ENCODE measurements at places on chromosomes 11 and 22.

DNA sequence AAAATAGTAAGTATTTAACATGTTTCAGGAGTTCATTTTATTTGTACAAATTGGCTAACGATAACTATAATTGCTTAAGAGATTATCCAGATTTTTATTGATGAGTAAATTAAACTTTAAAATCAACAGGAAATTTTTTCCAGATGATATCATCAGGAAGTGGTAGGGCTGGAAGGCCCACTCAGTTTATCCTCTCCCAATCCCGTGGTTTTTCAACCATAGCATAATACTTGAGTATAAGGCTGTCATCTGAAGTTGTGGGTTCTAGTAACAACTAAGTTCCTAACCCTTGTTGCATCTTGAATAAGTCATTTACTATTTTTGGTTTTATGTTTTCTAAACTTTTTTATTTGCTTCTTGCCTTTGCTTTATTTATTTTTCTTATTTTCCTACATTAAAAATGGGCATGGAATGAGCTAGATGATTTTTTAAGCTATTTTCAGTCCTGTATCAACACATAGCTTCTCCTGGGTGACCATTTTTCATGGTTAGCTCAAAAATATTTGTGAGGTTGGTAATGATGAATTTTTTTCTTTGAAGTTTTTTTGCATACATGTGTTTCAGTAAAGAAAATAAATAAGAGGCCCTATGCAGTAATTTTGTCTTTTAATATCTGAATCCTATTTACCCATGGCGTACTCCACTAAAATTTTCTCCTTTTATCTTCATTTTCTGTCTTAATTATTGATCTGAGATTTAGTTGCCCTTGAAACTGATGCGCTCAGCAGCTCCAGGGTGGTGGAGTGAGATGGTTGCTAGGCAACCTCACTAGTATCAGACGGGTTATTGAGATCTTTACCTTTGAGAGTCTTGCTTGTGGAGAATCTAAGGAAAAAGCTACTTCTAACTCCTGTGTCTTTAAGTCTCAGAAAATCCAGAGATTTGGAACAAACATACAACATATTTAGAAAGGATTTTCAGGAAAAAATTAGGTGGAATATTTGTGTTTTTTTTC lies 452.0 kb upstream of the CCDC179 start:
- no peak for DNase-seq

DNA sequence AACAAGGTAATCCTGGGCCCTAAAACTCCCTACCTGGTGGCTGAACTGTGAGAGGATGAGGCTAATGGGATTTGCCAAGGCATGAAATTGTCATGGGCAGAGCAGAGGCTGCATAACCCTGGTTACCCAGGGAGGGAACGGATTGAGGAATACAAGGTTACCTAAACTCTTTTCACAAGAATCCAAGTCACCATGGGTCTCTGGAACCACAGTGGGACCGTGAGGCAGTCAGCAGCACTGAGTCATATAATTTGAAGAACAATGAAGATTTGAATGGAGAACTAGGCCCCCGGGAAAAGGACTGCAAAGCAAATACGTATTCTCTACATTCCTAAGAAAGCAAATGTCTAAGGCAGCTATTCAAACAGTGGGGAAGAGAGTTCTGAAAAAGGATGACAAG lies 19.8 kb downstream of the CAT start:
- no peak for DNase-seq

- no peak for DNase-seq
Observed at GRCh38 chr11:106466521-106467080, 389.1 kb downstream of the AASDHPPT start.

DNA sequence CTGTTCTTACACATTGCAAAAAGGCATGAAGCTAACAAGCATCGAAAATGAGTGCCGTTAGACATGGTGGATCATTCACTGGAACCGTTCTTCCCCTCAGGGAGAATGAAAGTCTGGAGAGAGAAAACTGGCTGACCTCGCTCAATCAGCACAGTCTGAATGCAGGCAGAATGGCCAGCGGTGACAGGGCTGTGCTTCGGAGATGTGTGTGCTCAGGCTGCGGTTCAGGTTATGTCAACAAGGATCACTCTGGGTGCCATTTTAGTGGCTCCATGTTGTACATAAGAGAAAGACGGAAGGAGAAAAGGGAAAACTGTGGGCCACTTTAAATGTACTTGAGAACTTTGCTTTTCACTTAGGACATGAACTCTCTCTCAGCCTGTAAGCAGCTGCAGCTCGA lies 749.8 kb upstream of the ARHGAP42 start:
- DNase-seq = no peak

- DNase-seq = no peak
Observed at GRCh38 chr11:11491014-11491413, 130.8 kb downstream of the GALNT18 start.

DNA sequence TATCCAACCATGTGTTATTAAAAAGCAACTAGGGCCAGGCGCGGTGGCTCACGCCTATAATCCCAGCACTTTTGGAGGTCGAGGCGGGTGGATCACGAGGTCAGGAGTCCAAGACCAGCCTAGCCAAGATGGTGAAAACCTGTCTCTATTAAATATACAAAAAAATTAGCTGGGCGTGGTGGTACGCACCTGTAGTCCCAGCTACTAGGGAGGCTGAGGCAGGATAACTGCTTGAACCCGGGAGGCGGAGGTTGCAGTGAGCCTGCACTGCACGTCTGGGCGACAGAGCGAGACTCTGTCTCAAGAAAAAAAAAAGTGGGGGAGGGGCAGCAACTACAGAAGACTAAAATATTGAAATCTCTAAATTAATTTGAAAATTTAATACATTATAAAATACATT lies 18.4 kb downstream of the CHORDC1 start:
- DNase-seq = no peak

DNA sequence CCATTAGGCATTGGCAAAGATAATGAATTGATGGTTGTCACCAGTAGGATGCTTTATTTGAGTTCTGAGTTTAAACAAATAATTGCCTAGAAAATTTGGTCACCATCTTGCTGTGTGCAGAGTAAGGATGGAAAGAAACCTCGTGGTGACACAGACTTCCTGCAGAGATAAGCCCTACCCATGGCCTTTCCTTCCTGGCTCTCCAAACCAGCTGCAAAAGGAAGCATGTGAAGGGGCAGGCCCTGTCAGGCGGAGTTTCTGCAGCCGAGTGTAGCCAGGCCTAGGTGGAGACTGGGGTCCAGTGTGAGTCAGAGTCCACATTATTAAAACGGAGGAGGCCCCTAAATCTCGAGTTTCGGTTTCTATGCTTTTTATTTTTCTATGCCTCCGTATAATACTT lies 83.1 kb upstream of the ADSL start:
- DNase-seq = no peak

GRCh38 chr22:30435674-30436126 lies 10.1 kb downstream of the MTFP1 start:
- DNase-seq = peak; percentile 69

- no peak for DNase-seq
Observed at GRCh38 chr22:28935140-28935539, 51.8 kb downstream of the ZNRF3 start.

DNA sequence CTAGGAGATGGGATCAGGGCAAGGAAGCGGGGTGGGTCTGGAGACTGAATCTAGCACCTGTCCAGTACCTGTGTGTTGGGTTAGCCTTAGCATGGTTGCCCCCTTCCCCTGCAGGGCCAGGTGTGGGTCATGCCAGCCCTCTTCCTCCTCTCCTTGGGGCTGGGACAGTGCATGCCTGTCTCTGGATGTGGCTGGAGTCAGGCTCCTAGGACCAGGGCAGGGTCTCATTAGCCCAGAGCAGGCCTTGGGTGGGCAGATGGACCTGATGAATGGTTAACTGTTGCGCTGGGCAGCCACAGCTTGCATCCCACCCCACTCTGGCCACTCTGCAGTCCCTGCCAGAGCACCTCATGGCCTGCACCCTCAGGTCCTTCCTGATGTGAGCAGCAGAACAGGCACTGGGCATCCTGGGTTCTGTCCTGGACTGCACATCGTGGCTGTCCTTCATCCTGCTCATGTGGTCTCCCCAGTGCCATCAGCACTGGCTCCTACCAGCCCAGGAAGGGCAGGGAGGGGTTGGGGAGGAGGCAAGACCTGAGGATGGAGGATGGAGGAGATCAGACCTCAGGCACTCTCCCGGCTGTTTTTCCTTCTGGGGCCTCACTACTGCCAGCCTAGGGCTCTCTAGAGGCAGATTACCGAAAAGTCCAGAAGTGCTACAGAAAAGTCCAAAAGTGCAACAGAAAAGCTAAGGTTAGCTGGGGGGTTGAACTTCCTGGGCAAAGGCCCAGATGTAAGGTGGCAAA lies 12.8 kb upstream of the CHRM1 start:
- DNase-seq = no peak

GRCh38 chr22:32378707-32379272 lies 21.1 kb downstream of the RFPL3 start:
- DNase-seq = no peak

DNA sequence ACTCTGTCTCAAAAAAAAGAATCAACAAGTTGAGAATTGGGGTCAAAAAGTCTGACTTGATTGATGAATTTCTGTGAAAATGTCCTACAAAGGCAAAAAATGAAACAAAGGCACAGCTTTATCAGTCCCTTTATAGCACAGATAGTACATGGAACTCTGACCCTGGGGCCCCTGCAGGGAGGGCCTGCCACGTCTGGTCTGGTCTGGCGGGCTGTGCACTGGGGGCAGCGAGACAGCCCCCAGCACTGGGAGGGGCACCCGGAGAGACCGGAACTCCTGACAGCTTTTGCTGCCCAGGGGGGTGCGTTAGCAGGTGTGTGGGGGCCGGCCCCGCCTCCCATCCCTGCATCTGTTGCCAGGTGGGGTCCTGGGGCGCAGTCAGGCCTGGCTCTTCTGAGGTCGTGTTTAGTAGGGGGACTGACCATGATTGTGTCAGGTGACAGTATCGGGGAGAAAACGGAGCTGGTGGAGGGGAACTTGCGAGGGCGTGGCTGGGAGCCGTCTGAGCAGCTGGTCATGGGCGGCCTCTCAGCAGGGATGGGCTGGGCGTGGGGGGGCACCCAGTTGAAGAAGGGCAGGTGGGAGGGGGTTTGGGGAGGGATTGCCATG lies 51.7 kb downstream of the GRAMD4 start:
- no peak for DNase-seq

DNA sequence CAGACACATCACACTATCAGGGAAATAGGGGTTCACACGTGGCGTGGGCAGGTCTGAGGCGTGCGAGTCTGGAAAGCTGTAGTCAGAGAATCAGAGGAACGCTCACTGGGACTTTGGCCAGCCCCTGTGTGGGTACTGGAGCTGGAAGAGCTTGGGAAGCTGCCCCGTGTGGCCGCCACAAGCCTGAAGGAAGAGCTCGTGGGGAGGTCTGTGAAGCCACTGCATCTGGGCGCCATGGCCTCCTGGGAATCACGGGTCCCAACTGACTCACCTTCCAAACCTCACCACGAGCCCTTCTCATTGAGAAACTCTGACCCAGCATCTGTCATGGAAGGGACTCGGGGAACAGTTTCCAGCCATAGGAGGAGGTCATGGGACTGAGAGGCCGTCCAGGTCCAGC lies 5.9 kb upstream of the MRGPRF start:
- DNase-seq = no peak

DNA sequence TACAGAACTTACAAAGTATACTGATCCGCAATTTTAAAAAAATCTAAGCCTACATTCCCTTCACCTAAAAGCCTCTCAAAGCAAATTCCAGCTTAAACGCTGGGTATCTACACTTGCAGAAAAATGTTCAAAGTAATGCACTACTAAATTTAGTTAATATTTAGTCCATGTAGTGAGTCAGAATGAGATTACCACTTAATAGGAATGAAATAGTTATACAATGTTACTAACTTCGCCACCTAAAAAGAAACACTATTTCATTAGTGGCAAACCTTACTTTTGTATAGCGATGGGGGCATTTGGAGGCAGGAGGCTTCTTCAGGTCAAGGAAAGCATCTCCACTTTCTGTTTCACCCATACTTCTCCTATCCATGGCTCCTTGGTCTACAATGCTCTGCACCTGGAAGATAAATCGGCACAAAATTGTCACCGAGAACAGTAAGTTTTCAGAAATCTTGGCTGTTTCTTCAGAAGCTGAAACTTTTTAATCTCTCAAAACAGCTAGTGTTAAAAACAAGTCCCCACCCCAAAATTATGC lies 1.2 kb downstream of the EIF4ENIF1 start:
- DNase-seq = no peak

DNA sequence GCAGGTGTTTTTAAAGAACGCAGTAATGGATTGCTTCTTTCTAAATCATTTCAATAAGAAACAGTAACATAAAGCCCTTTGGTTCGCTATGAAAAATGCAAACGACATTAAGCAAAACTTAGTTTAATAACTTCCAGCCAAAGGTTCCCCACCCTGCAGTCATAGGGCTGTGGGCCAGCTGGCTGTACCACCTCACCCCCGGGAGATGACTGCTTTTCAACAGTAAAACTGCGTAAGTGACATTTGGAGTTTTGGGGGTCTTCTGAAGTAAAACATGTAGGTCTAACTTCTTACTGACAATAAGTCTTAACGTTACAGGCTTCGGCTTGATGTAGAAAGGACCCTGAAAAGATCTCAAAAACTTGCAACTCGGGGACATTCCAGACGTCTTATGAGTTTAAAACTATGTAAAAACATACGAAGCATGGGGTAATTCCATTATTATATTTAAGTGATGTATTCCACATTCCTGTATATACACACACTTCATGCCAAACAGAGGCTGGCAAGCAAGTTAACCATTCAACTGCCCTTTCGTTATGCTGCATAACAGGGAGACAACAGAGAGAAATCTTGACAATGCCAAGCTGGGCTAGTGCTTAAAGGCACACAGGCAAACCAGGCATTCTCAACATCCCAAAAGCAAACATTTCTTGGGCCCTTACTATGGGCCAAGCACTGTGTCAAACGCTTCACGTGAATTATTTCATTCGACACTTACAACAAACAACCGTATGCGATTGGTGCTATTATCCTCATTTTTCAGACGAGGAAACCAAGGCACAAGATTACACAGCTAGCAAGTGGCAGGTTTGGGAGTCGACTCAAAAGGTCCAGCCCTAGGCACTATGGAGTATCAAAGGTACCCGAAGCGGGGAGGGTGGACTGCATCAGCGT lies 1.2 kb downstream of the MRTFA start:
- DNase-seq = no peak

DNA sequence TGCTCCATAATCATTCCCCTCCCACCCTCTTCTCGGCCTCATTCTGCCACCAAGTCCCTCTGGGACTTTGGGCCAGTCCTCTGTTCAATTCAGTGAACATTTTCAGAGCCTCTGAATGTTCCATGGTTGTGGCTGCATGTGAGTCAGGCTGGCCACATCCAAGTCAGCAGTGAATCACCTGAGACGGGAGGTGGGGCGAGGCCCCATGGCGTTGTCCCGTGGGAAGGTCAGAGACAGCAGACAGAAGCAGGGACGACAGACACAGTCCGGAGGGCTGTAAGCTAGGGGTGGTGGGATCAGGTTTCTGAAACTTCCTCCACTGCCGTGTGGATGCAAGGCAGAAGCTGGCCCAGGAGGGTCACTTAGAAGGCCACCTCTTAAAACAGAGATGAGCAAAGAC lies 324.8 kb downstream of the MN1 start:
- no peak for DNase-seq

GRCh38 chr22:38081636-38081940 lies 2.4 kb downstream of the SLC16A8 start:
- no peak for DNase-seq

DNA sequence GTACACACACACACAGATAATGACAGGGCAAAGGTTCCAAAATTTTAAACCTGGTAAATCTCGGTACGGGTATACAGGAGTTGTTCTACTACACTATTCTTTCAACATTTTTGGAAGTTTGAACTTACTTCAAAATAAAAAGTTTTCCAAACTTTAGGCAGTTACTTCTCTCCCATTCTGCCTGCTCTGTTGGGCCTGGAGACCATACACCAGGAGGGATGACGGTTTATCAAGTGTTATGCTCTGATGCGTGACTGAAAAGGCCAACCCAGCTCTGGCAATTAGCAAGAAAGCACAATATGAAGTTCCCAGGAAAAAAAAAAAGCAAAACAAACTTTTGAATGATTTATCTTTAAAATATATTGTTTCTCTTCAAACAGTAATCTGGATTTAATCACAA lies 969 bp downstream of the SERPIND1 start:
- DNase-seq = no peak
